Right forelimb (tissue), 1 donor: ENCODE measurements at places on chromosomes 4 and X.

DNA sequence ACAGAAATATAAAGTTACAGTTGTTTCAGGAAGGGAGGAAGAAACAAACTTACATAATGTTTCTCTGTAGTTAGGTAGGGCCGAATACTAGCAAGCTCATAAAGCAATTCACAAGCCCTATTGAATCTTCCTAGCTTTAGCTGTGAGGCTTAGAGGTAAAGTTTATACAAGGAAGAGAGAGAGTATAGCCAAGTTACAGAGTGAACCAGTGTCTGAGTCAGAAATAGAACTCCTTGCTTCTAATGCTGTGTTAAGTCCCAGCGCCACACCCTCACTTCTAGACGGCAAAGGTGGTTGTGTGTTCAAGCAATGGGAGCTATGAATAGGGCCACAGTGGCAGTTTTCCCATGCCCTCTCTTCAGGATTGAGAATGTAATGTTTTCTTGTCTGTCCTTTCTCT is 6.1 kb downstream of the LPAR4 start:
- DNase-seq, result no peak

- no peak for DNase-seq
These were observed 56.0 kb downstream of the ZNF827 start for GRCh38 chr4:145882604-145883003.

- DNase-seq, result no peak
These were observed 185.0 kb upstream of the FAM241A start for GRCh38 chr4:111960241-111960667.

DNA sequence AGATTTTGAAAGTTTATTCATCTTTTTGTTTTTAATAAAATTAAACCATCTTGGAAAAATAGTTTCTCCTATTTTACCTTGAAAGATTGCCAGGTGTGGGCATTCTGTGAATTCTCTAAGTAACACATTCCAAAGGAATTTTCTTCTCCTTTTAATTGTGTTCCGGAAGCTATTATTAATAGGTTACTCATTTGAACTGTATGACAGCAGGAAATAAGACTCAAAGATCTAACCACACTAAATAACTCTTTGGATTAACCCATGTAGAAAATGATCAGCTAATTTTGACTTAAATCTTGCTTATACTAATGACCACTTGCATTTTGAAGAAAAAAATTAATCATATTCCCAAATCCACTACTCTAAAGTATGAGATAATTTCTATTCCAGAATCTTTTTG is 17.6 kb upstream of the CCNI start:
- DNase-seq, result no peak

DNA sequence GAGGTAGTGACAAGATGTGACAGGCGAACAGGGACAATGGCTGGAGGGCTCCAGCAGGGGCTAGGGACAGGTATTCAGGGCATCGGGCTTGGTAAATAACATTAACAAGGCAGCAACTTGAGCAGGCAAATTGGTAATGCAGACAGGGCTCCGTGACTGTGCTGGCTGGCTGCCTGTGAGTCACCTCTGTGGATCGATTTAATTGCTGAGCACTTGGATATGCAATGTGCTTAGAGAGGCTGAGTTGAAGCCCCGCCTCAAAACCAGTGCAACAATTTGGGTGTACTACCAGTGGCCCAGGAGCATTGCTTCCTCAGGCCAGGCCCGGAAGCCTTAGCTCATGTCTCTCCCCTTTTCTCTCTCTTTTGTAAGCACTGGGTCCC is 19.5 kb downstream of the CNGA2 start:
- no peak for DNase-seq

GRCh38 chr4:2929469-2929868 is 33.7 kb downstream of the NOP14 start:
- DNase-seq, result no peak

DNA sequence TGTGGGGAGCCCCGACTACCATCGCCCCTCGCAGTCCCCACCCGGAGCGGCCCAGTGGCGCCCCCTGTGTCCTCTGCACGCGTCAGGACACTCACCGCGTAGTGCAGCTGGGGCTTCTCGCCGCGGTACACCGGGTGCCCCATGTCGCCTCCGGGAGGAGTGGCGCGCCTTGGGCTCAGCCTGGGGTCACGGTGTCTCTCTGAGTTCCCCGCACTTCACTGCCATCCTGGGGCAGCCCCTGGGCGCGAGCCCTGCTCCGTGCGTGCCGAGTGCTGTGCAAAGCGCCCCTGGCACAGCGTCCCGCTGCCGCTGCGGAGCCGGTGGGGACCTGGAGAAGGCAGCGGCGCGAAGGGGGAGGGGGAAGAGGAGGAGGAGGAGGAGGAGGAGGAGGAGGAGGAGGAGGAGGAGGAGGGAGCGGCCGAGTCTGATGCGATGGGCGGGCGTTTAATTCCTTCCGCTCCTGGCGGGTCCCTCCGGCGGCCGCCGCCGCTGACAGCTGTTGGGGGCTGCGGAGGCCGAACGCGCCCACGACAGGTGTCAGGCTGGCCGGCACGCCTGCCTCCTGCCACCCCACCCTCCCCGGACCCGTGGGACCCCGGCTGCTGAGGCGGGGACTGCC is 134.3 kb downstream of the AMELX start:
- peak; percentile 68 for DNase-seq

- DNase-seq, result no peak
These were observed 1.1 kb upstream of the PPP3CA start for GRCh38 chr4:101348367-101348827.

DNA sequence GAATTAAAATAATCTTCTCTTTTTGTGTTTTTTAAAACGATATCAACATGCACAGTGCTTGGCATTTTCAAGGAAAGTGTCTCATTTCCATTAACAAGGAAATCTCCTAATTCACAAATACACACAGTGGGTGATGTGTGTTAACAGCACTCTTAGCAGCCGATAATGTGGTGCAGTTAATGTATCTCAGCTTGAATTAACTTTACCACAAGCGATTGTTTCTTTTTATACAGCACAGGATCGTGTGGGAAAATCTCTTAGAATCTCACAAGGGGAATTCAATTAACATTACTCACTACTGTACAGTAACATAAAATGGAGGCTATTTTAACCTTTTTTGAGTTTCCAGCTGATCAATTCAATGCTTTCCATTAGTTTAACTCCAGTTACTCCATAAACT is 1841.9 kb downstream of the STIM2 start:
- no peak for DNase-seq

DNA sequence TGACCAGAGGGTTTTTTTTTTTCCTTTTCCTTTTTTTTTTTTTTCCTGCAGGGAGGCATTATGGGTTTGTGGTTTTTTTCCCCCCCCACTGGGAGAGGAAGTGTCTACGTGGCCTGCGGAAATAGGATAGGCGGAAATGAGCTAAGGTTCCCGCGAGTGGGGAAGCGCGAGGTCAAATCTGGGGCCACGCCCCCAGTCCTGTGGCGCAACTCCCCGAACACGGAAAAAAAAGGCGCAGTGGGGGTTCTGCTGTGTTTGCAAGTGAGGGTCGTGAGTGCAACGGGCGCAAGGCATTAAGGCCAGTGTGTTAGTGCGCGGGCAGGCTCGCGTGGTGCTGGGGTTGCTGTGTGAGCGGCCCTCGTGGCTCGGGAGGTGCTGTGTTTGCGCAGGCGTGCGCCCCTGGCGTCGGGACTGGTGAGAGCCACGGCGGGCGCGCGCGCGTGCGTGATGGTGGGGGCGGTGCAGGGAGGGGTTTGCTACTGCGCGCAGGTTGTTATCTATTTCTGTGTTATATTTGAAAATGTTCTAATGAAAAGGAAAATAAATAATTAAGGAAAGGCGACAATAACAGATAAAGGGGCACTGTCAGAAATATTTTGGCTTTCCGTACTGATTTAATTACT is 685 bp upstream of the MORF4L2 start:
- DNase-seq, result peak; percentile 92

GRCh38 chrX:24646006-24646405 is 1.1 kb downstream of the PCYT1B start:
- no peak for DNase-seq

- DNase-seq, result no peak
These were observed 19.4 kb upstream of the YTHDC1 start for GRCh38 chr4:68369142-68369805.

GRCh38 chr4:89427782-89428181 is 120.2 kb upstream of the GPRIN3 start:
- no peak for DNase-seq

GRCh38 chr4:23097251-23097650 is 404.5 kb downstream of the GBA3 start:
- DNase-seq, result no peak

GRCh38 chr4:135532132-135532531 is 1330.5 kb upstream of the PABPC4L start:
- no peak for DNase-seq

DNA sequence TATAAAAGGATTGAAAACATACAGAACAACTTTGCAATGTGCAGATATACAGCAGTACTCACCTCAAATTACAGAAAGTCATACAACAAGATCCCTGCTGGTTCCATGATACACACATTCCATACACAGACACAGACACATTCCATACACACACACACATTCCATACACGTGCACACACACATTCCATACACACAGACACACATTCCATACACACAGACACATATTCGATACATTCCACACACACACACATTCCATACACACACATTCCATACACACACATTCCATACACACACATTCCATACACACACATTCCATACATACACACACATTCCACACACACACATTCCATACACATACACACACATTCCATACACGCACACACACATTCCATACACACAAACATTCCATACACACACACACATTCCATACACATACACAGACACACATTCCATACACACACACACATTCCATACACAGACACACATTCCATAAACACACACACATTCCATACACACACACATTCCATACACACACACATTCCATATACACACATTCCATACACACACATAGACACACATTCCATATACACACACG is 13.7 kb downstream of the LINC00632 start:
- DNase-seq, result no peak

GRCh38 chrX:77167993-77168392 is 279.2 kb upstream of the FGF16 start:
- no peak for DNase-seq

GRCh38 chr4:97496298-97496873 is 646.9 kb downstream of the STPG2 start:
- no peak for DNase-seq

GRCh38 chr4:32032136-32032672 is 1312.0 kb downstream of the PCDH7 start:
- DNase-seq, result no peak

- DNase-seq, result no peak
These were observed 5.9 kb downstream of the H2BW2 start for GRCh38 chrX:104045642-104046041.

DNA sequence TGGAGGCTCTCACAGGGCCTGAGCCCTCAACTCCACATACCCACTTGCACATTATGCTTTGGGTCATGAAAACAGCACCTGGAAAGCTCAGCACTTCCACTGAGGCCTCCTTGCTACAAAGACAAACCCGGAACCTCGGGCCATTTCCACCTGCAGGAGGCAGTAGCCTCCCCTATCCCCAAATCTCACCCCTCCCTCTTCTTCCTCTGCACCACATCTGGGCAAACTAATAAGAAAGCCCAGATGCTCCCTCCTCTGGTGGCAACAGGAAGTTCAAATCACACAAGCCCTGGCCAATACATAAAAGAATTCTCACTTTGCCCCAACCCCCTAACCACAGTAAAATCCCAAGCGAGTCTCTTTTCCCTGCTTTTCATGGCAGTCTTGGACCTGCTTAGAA is 136.4 kb downstream of the MAPK10 start:
- DNase-seq, result no peak
